ENCODE measurements at places on chromosomes 5 and 9.

- DNase-seq = no peak
Measured at GRCh38 chr9:120775859-120776258, 17.4 kb downstream of the FBXW2 start.

DNA sequence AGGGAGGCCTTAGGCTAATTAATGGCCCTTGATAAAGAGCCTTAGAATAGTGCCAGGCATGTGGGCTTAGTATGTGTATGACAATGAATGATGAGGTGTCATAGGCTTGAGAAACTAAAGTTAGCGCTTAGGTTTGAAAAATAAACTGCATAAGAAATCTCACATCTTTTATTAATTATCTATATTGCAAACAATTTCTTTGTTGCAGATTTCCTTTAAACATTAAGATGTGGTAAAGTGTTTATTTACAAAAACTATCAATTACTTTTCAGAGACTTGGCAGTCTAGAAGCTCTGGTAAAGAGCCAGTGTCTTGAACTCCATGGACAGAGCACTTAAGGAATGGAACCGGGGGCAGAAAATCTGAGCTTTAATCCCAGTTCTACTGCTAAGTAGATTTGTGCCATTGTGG lies 23.1 kb downstream of the MAP1B start:
- DNase-seq = no peak

- DNase-seq = no peak
Measured at GRCh38 chr5:67289763-67290521, 93.3 kb upstream of the CD180 start.

DNA sequence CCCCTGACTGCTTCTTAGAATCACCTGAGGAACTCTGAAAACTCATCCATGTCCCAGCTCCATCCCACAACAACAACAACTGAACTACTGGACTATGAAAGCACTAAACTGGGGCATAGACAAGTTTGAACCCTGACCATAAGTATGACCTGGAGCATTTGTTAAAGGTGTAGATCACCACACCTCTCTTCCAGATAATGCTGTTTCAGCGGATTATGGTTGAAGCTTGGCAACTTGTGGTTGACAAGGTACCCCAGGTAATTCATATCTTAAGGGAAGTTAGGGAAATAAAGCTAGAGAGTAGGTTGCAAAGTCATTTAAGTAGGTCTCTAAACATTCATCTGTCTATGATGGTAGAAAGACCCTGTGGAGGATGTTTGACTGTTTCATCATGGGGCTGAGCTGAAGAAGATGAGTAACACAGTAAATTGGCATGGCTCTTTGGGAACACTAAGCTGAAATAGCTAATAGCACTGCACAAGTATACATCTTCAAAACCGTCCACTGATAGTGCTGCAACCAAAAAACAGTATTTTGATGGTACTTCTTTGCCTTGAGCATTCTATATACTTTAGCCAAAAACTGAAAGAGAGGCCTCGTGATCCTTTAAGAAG lies 80.2 kb downstream of the TMEM174 start:
- DNase-seq = no peak

DNA sequence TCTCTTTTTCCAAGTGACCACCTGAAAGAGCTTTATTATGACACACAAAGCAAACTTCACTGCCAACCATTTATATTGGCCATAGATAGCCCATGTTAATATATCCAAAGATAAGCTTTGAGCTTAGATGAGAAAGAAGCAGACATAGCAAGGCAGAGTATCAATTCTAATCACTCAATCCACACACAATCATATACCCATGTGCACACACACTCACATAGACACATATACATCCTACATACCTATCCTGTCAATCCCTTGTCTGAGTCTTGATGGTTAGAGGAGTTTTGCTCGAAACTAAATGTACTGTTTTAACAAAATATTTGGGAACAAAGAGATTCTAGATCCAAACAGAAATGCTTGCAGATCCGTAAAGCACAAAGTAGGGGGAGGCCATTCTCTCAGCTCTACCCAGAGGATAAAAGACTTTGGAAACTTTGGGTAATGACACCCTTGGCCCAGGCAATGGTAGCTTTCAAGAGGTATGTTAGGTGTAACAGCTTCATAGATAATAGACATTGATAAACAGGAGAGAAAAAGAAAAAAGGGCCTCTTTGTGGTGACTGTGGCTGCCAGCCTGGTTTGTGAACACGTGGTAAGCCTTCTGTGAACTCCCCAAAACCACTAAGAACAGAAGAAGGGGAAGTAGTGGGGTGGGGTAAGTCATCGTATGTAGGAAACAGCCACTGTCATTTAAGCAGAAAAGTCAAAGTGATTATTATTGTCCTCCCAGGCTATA lies 121.6 kb downstream of the TLR4 start:
- peak; percentile 3 for DNase-seq

- no peak for DNase-seq
Measured at GRCh38 chr5:158309088-158309807, 450.3 kb upstream of the CLINT1 start.

All from stimulated activated CD4-positive, alpha-beta T cell treated with anti-CD3 and anti-CD28 coated beads, TNF-alpha, amount 100 ng/mL, for 1 hour (primary cell).